ENCODE measurements at places on chromosomes 5 and 9. TPM values are rescaled to one million over a fixed set of nuclear protein-coding genes. Genes with fewer than 3 reads are reported as not detected.

TAL2 gene
- not detected for total RNA-seq

PCDHB3 gene
- total RNA-seq: 0.35 TPM

TMC1 gene
- total RNA-seq: 0.99 TPM

SV2C gene
- total RNA-seq: not detected

ANKRD34B gene
- not detected for total RNA-seq

CWC27 gene
- 20.1 TPM for total RNA-seq

DBH gene
- total RNA-seq: not detected

TMEM8B gene
- total RNA-seq: 0.35 TPM

PCDHB12 gene
- total RNA-seq: 0.33 TPM

CKS2 gene
- 275 TPM for total RNA-seq

SLIT3 gene
- total RNA-seq: 0.25 TPM

NAIP gene
- total RNA-seq: 1.5 TPM

PCDHB6 gene
- total RNA-seq: 0.07 TPM

TPM2 gene
- 221 TPM for total RNA-seq

DNA sequence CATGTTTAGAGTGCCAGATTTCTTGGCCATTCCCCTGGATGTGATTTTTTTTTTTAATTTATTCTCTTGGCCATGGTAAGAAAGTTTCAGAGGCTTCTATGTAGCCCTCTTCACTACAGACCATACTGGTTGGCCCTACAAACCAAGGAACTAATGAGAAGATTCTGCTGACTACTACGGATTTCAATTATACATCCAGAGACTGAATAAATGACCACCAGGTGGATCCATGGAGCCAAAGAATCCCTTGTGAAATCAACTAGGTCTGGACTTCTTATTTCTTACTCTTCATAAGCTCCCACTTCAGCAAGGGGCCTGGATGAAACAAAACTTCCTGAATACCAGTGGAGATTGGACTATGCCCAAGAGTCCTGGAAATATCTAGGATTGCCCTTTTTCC is 27.6 kb downstream of the ZNF622 start:
- DNase-seq: no peak

DNA sequence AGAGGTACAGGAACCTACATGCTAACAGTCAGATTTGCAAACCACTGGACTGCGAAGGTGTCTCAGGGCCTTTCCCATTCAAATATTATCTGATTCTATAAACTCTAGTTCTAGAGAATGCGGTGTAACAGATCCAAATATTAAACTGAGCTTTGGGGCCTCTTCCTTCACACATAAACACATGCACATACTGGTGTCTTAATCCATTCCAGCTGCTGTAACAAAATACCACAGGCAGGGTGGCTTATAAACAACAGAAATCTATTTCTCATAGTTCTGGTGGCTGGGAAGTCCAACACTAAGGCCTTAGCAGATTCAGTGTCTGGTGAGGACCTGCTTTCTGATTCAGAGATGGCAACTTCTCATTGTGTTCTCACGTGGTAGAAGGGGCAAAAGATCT is 30.2 kb downstream of the RETREG1 start:
- no peak for DNase-seq

DNA sequence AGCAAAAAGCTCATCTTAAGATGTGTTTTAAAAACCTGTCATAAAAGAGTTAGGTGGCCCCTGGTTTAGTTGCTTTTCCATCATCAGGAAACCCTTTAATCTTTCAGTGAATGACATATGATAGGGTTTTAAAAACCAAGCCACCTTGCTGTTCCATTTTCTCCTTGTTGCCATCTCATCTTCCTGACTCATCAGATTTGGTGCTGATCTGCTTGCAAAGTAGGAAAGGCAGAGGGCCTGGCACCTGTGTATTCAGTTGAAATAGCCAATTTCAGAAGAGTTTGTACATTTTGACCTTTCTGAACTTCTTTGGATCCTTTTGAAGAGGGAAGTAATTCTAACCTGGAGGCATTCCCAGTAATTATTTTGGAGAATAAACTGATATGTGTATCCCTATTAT is 272.7 kb downstream of the CD180 start:
- no peak for DNase-seq

GRCh38 chr5:16482891-16483290 is 17.3 kb upstream of the ZNF622 start:
- DNase-seq: no peak

GRCh38 chr5:177390363-177391300 is 6.4 kb downstream of the SLC34A1 start:
- DNase-seq: peak; percentile 32

- DNase-seq: no peak
These were observed 498.1 kb downstream of the TLE1 start for GRCh38 chr9:81191222-81191621.

DNA sequence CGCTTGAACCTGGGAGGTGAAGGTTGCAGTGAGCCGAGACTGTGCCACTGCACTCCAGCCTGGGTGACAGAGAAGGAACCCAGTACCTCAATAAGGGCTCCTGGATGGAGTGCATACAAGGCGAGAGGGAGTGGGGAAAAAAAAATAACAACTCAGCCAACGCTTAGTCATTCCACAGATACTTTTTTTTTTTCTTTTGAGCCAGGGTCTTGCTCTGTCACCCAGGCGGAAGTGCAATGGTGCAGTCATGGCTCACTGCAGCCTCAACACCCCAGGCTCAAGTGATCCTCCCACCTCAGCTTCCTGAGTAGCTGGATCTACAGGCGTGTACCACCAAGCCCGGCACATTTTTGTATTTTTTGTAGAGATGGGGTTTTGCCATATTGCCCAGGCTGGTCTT is 59.5 kb upstream of the GGTA1 start:
- no peak for DNase-seq

- no peak for DNase-seq
These were observed 7.5 kb downstream of the BRD9 start for GRCh38 chr5:885127-885442.

DNA sequence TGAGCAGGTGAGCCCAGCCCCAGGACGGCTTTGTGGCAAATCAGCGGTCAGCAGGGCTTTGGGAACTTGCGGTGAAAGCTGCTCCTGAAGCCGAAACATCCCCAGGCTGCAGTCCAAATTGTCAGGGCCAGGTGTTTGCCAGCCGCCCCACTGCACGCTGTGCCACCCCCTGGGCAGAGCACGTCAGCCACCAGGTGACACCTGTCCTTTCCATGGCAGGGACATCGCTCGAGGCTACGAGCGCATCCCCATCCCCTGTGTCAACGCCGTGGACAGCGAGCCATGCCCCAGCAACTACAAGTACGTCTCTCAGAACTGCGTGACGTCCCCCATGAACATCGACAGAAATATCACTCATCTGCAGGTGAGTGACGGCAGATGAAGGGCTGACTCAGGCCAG is 64.4 kb upstream of the CACNA1B start:
- DNase-seq: no peak

DNA sequence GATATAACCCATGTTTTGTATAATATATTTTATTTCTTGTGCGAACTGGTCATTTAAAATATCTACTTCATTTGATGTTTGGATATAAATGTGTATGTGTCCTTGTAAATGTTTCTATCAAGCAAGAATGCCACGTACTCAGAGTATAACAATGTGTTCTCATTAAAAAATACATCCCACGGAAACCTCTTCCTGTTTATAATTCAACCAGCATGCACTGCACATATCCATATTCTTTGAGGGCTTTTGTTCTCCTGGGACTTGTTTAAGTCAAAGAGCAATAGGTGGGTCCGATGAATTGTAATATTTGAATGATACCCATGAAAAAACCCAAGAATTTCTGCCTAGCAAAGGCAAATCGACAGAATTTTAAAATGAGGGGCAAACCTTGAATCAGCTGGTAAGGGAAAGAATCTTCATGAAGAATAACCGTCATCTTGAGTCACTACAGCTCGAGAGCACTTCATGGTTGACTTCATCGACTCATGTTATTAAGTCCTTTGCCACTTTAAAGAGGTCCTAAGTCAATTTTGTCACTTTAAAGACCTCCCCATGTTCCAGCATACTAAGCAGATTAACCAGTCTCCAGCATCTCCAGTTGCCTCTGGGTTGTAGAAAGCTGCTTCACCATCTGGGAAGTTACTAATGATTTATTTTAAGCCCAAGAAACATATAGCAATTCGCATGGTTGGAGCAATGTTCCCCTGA is 80.6 kb downstream of the NPR3 start:
- DNase-seq: no peak

DNA sequence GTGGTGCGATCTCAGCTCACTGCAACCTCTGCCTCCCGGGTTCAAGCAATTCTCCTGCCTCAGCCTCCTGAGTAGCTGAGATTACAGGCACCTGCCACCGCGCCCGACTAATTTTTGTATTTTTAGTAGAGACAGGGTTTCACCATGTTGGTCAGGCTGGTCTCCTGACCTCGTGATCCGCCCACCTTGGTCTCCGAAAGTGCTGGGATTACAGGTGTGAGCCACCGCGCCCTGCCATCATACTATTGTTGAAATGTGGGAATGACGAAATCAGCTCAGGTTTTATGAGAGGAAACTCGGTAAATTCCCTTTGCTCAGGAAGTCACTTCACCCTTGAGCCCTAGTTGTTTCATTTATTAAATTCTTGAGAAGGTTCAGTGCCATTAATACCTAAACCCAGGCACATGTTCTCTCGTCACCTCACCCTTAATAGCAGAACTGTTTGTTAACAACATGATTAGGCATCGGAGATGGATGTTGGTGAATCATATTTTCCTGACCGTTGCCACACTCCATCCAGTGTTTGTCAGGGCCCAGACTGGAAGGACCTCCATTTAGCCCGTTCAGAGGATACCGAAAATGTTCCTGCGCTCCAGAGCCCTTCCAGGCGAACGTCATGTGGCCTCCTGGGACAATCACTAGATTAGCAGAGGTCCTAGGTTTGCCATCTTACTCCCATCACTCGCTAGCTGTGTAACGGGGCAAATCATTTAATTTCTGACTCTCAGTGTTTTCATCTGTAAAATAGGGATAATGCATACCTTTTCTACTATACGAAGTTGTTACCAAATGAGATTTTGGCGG is 20.0 kb upstream of the CREBRF start:
- no peak for DNase-seq

DNA sequence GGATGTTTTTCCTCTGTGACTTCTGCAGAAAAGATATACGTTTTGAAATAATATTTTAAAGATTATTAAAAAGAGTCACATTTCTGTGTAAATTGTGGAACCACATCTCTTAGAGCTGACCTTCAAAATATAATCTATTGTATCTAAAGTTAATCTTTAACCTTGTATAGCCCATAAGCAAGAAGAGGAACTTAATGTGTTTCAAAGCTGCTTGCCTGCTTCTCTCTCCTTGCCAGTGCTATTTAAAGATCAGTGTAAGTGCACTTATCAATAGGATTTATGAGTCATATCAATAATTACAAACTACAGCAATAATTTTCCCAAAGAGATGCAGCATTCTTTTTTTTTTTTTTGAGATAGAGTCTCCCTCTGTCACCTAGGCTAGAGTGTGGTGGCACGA is 29.4 kb upstream of the GDA start:
- no peak for DNase-seq

- DNase-seq: no peak
These were observed 66.6 kb downstream of the SH3TC2 start for GRCh38 chr5:148996270-148996669.

- DNase-seq: no peak
These were observed 167.6 kb downstream of the ASTN2 start for GRCh38 chr9:117247266-117247665.

DNA sequence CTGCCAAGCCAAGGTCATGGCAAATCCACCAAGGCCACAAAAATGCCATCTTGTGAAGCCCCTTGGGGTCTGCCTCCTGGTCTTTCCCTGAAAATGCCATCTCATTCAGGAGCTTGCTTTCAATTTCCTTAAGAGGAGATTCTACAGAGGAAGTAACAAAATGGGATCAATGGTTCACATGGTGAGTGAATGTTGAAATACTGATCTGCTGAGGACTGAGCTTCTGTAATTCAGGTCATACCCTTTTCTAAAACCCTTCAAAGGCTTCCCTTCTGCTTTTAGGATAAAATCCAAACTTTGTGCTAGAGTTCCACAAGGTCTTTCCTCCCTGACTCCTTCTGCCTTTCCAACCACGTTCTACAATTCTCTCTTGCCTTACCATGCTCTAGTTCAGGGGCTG is 24.7 kb upstream of the NR3C1 start:
- no peak for DNase-seq

DNA sequence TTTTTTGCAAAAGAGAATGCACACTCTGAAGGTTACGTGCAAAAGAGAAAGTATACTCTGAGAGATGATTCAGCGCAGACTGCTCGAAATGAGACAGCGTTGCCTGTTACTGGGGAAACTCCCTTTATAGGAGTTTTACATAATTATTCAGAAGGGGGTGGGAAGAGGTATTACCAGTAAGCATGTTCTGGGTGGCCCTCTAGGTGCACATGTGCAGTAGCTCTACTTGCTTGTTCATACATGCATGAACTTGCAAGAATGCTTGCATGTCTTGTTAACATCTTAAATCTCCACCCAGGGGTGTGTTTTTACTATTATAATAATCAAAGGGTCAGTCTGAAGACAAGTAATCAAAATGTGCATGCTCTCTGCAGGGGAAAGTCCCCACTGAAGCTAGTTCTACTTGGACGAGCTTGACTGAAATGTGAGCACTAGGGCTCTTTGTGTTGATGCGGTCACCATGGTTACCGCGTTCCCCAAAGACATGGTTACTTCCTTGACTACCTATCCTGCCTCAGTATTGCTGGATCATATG is 75.5 kb downstream of the SGCD start:
- DNase-seq: no peak

DNA sequence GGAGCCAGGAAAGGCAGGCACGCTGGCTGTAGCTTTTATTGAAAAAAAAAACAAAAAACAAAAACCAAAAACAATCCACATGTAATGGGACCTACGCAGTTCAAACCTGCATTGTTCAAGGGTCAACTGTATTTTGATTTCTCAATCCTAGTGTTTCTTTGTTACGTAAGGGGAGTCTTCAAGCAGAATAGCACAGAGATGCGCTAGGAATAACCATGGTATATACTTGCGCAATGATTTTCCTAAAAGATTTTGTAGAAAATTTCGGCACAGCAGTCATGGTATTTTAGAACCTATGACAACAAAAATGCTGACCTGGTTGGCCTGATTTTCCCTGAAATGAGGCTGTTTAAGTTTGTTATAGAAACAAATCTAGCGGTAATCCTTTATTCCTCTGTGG is 1110.5 kb upstream of the WWC1 start:
- no peak for DNase-seq

- peak; percentile 52 for DNase-seq
These were observed 211.5 kb downstream of the SEC61B start for GRCh38 chr9:99433555-99433954.

GRCh38 chr9:126337729-126338372 is 11.2 kb downstream of the MVB12B start:
- no peak for DNase-seq

GRCh38 chr5:38709678-38710306 is 136.0 kb upstream of the OSMR start:
- DNase-seq: no peak

- DNase-seq: no peak
These were observed 57.9 kb upstream of the INSYN2B start for GRCh38 chr5:170038241-170038640.

DNA sequence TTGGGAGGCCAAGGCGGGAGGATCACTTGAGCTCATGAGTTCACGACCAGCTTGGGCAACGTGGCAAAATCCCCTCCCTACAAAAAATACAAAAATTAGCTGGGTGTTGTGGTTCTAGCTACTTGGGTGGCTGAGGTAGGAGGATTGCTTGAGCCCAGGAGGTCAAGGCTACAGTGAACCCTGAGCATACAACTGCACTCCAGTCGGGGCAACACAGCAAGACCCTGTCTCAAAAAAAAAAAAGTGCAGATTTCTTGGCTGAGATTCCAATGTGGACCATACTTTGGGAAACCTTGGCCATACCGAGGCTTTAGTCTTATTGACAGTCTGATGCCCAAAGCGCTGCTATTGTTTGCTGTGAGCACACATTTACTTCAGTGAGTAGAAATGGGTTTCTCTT is 113.6 kb upstream of the CLINT1 start:
- no peak for DNase-seq

All from pulmonary artery endothelial cell (primary cell).